ENCODE measurements at places on chromosomes 5 and 9. TPM values are rescaled to one million over a fixed set of nuclear protein-coding genes. Genes with fewer than 3 reads are reported as not detected.

The KIF3A gene
- 15.1 TPM for total RNA-seq

DNA sequence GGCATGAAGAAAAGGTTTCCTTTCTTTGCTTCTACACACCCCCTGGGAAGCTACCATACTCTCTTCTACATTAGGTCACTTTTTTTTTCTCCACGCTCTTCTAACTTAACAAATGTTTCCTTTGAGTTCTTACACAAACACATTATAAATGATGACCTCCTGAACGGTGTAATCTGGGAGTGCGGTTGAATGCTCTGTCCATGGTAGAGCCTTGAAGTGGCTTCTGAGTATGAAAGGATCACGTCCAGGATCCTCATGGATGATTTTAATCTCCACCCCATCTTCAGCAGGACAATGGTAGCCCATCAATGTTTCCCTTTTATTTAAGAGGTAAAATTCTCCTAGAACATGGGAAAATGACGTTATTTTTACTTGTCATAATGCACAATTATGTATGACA, 587.3 kb downstream of the SEMA5A start:
- no peaks in the 10 kb centered on the region for H3K4me1 ChIP-seq
- H3K27me3 ChIP-seq, result no peaks in the 10 kb centered on the region
- H3K4me3 ChIP-seq, result no peak overlapping the region
- no peaks in the 10 kb centered on the region for H3K36me3 ChIP-seq
- H3K27ac ChIP-seq, result no peak overlapping the region
- DNase-seq, result no peak

The KLHL3 gene
- total RNA-seq, result 38.1 TPM

GRCh38 chr5:18920966-18921365, 1067.0 kb downstream of the CDH18 start:
- H3K4me1 ChIP-seq, result no peaks in the 10 kb centered on the region
- no peak overlapping the region for H3K27ac ChIP-seq
- no peaks in the 10 kb centered on the region for H3K36me3 ChIP-seq
- DNase-seq, result no peak
- H3K27me3 ChIP-seq, result no peaks in the 10 kb centered on the region

GRCh38 chr5:43425983-43426382, 13.8 kb upstream of the CCL28 start:
- no peaks in the 10 kb centered on the region for H3K27me3 ChIP-seq
- H3K27ac ChIP-seq, result no peak overlapping the region
- H3K36me3 ChIP-seq, result no peaks in the 10 kb centered on the region
- H3K4me3 ChIP-seq, result no peak overlapping the region

- no peaks in the 10 kb centered on the region for H3K27me3 ChIP-seq
- H3K4me3 ChIP-seq, result no peak overlapping the region
- H3K27ac ChIP-seq, result no peak overlapping the region
- DNase-seq, result no peak
These were observed 3.3 kb downstream of the RNF20 start for GRCh38 chr9:101536938-101537337.

The SLC36A3 gene
- total RNA-seq, result not detected

DNA sequence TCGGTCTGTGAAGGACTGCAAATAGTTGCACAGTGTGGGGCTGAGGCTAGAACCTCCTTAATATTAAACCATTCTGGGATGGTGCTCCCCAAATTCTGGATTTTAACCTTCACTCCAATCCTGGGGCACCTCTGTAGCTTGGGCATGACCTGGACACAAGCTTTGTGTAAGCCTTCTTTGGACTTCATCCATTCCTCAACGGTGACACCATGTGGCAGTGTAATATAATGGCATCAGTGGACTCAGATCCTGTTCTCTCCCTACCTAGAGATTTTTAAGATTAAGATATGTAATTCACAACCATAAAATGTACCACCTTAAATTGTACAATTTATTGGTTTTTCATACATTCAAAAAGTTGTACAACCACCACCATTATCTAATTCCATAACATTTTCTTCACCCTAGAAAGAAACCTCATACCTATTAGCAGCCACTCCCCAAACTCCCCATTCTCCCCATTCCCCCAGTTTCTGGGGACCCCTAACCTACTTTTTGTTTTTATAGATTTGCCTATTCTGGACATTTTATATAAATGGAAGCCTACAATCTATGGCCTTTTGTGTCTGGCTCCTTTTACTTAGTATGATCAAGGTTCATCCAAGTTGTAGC, 4.8 kb upstream of the PLGRKT start:
- H3K4me3 ChIP-seq, result no peak overlapping the region
- H3K27me3 ChIP-seq, result no peaks in the 10 kb centered on the region
- no peaks in the 10 kb centered on the region for H3K36me3 ChIP-seq
- H3K27ac ChIP-seq, result no peak overlapping the region

GRCh38 chr5:123089914-123090660, 1.0 kb downstream of the PRDM6 start:
- peak overlapping the region; percentile 89 for H3K27ac ChIP-seq
- peak; percentile 54 for DNase-seq
- no peaks in the 10 kb centered on the region for H3K27me3 ChIP-seq
- no peaks in the 10 kb centered on the region for H3K4me1 ChIP-seq
- H3K4me3 ChIP-seq, result peak overlapping the region; percentile 79

GRCh38 chr9:2317591-2317990, 302.4 kb downstream of the SMARCA2 start:
- H3K27ac ChIP-seq, result no peak overlapping the region
- DNase-seq, result no peak
- H3K36me3 ChIP-seq, result no peaks in the 10 kb centered on the region
- H3K27me3 ChIP-seq, result no peaks in the 10 kb centered on the region

- no peaks in the 10 kb centered on the region for H3K27me3 ChIP-seq
- no peaks in the 10 kb centered on the region for H3K4me1 ChIP-seq
- H3K36me3 ChIP-seq, result no peaks in the 10 kb centered on the region
- no peak overlapping the region for H3K27ac ChIP-seq
- H3K4me3 ChIP-seq, result no peak overlapping the region
These were observed 8.6 kb upstream of the SMIM23 start for GRCh38 chr5:171776770-171777759.

- no peak for DNase-seq
- H3K36me3 ChIP-seq, result no peaks in the 10 kb centered on the region
- H3K4me3 ChIP-seq, result no peak overlapping the region
- no peak overlapping the region for H3K27ac ChIP-seq
These were observed 146.2 kb upstream of the GPR151 start for GRCh38 chr5:146662229-146662628.

Measured in aorta (tissue), 5 donors.